Progenitor cell of endocrine pancreas (in vitro differentiated cells): ENCODE measurements at places on chromosomes 13 and 19.

GRCh38 chr13:101230271-101230890 lies 185.9 kb downstream of the NALCN start:
- no peak for DNase-seq

DNA sequence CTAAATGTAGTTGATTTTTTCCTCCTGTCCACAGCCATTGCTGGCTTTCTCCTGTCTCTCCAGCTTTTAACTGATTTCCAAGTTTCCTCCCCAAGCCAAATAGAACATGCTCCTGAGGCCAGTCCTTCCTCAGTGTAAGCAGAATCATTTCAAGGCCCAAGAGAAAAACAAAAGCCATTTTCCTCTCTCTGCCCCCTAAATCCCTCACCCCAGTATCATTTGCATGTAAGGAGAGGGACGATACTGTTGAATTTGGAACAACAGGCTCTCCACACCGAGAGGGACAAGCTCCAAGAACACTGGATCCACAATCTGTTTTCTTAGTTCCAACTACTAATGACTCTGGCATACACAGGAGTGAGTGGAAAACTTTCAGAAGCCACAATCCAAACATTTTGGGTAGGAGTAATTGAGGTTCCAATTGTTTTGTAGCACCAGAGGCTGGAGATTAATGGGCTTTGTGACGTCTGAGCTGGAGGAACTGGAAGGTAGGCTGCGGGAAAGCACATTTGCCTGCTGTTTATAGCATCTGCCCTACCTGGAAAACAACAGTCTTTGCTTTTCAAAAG lies 156.8 kb downstream of the FLT1 start:
- DNase-seq: no peak

GRCh38 chr13:74145249-74145975 lies 11.2 kb upstream of the KLF12 start:
- no peak for DNase-seq

- no peak for DNase-seq
Observed at GRCh38 chr19:44315883-44316282, 11.1 kb upstream of the ZNF235 start.

GRCh38 chr19:29508181-29508580 lies 17.6 kb upstream of the VSTM2B start:
- no peak for DNase-seq

DNA sequence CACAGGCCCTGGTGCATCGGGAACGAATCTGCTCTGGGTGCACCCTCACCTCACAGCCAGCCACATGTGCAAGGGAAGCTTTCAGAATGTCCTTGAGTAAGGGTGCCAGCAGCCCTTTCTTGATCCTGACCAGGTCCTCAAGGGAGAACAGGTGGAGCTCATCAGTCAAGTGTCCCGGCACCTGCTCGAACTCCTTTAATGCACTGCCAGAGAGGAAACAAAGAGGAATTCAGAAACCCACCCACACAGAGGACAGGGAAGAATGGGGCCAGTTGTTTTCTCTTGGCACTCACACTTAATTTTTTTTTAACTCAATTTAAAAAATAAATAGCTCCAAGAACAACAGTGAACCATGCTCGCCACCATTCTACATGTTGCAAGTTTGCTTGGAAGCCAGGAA lies 41.7 kb downstream of the RUBCNL start:
- DNase-seq: no peak

DNA sequence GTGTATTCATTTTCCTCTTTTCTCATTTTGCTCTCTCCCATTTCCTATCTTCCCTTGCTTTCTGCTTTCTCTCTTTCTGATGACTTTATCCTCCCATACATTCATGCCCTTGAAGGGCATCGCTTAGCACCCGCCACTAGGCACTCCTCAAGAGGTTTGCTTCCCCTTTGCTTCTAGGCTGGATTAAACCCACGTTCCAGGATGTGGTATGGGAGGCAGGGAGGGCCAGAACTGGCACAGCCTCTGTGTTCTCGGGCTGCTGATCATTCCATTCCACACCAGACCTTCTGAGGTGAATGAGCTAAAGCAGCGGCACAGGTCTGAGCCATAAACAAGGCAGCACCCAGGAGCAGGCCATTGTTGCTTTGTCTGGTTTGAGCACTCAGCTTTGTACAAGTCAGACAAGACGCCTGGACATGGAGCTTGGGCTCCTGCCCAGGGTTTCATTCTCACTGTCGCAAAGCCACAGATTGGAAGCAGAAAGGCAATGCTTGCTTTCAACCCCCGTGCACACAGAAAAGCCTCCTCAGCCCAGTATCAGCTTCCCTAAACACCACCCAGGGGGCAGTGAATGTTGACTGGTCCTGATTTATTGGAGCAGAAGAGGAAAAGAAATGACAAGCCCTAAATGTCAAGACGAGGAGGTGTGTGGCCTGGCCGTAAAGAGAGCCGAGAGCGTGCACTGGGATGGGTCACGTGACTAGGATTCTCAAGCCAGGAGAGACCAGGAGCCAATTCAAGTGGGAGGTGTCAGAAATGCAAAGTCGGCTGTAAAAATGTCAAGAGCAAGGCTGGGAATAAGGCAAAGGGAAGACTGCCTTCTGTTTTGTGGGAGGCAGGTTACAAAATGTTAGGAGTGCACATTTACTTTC lies 218.0 kb upstream of the SERP2 start:
- no peak for DNase-seq

- DNase-seq: no peak
Observed at GRCh38 chr13:106573868-106574267, 5.9 kb upstream of the ARGLU1 start.

- DNase-seq: no peak
Observed at GRCh38 chr13:76730220-76730619, 156.0 kb downstream of the KCTD12 start.

- DNase-seq: no peak
Observed at GRCh38 chr13:95926231-95926630, 127.0 kb downstream of the UGGT2 start.

DNA sequence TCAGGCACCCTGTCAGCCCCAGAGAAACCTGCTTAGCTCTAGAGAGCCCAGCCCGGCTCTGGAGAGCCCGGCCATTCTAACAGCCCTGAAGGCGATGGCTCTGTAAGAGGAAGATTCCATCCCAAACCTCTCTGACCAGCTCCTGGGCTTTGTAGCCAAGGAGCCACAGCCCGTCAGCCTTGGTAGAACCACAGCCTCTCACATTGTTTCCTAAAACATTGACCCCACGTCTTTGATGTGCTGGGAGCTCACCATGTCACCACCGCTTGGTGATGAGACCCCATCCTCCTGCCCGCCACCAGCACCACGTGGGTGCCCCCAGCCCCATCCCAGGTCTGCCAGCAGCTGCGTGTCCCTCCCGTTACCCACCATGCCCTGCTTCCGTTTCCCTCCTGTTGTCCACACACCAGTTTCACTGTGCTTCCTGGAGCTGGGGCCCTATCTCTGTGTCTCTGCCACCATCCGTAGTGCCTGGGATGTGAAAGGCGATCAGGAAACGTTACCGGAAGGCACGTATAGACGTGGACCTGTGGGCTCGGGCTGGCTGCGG lies 94.2 kb upstream of the MCF2L start:
- DNase-seq: no peak

DNA sequence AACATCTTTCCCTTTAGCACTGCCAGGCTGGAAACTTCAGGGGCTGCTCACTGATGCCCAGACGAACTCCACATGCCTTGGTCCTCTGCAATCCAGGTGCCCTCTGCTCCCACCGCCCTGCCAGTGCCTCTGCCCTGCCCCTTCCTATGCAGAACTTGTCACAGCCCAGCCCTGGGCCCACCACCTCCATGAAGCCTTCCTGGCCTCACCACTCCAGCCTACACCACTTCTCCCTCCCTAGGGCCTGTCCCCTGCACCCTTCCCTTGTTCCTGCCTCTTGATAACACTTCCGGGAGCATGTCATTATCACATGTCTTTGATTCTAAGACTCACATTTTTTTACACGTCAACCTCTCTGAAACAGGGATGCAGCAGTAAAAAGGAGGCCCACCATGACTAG lies 627.2 kb downstream of the UQCRFS1 start:
- DNase-seq: no peak

DNA sequence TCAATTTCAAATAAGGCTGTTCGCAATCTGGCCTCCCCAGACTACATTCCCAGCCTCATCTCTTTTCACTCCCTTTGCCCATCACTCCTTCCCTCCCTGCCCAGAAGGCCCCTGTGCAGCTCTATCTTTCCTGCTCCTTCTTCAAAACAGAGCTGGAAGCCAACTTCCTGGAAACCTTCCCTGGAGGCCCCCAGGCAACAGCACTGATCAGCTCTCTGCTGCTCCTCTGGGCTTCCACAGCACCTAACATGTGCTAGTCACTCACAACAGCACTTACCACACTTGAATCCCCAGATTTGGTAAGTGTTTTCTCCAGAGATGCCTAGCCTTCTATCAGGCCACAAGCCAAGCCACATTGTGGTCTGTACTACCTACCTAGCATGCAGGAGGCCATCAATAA lies 9.5 kb downstream of the SMAD9 start:
- no peak for DNase-seq

DNA sequence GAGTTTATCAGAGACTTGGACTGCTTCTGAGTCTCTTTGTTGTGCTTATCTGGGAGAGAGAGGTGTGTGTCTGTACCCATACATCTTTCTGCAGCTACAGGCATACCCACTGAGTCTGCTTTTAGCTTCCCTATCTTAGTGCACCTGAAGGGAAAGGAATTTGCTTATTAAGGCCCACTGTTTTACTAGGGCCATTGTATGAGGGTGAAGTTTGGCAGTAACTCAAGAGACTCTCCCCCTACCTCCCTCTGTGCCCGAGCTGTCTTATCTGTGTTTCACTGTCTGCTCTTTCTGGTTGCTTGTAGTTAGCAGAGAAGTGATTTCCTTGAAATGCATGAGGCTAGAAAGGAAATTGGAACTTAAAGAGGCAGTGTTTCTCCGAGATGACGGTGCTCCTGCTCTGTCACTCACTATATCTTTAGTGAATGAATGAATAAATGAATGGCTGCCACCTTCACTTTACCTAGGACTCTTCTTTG lies 678 bp upstream of the CD33 start:
- no peak for DNase-seq

DNA sequence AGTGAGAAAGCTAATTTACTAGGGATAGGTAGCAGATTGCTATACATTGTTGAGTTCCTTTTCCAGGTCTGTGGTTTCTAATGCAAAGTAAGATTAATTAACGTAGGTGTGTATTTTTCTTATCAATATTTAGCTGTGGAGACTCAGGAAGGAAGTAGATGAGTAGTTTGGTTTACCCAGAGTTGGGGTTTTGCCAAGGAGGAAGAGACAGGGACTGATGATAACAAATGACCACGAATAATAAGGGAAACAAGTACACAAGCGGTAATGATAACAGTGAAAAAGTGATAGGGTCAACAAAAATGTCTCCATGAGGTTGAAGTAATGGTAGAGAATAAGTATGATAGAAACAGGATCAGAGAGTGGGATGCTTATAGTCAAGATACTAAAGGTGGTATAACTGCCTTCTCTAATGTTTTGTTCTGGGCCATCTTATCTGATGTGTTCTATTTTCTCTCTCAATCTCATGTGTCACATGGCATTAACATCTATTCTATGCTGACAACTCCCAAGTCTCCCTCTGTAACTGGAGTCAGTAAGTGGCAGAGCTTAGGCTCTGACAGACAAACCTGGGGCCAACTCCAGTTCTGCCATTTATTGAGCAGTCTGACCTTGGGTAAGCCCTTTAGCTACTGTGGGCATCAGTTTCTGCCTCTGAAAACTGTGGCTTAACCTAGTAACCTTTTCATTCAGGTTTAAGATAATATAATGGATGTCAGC lies 8.8 kb downstream of the OBI1 start:
- DNase-seq: no peak

- DNase-seq: no peak
Observed at GRCh38 chr13:39044536-39044935, 6.3 kb downstream of the NHLRC3 start.

DNA sequence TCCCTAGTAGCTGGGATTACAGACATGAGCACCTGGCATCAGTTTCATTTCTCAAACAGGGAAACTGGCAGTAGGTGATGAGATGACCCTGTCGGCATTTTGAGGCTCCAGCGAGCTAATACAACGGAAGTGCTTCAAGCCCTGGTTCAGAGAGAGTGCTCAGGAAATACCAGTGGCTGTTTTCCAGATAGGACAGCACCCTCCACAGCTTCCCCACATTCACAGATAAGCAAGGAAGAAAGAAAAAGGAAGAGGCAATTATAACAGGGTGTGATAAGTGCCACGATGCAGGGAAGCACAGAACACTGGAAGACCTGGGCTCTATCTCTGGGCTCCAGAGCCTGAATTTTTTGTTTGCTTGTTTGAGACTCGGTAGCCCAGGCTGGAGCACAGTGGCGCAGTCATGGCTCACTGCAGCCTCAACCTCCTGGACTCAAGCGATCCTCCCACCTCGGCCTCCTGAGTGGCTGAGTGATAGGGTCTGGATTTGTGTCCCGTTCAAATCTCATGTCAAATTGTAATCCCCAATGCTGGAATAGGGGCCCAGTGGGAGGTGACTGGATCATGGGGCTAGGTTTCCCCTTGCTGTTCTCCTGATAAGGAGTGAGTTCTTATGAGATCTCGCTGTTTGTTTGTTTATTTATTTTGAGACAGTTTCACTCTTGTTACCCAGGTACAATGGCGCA lies 43.5 kb downstream of the PIN1 start:
- no peak for DNase-seq

- no peak for DNase-seq
Observed at GRCh38 chr13:33634546-33634982, 183.4 kb upstream of the RFC3 start.

- DNase-seq: no peak
Observed at GRCh38 chr13:83220241-83220640, 662.0 kb downstream of the SLITRK1 start.

GRCh38 chr13:47420568-47420967 lies 523.7 kb upstream of the HTR2A start:
- no peak for DNase-seq

- DNase-seq: no peak
Observed at GRCh38 chr19:572743-573518, 535 bp downstream of the BSG start.

GRCh38 chr13:26664876-26665275 lies 95.7 kb downstream of the GPR12 start:
- DNase-seq: no peak

DNA sequence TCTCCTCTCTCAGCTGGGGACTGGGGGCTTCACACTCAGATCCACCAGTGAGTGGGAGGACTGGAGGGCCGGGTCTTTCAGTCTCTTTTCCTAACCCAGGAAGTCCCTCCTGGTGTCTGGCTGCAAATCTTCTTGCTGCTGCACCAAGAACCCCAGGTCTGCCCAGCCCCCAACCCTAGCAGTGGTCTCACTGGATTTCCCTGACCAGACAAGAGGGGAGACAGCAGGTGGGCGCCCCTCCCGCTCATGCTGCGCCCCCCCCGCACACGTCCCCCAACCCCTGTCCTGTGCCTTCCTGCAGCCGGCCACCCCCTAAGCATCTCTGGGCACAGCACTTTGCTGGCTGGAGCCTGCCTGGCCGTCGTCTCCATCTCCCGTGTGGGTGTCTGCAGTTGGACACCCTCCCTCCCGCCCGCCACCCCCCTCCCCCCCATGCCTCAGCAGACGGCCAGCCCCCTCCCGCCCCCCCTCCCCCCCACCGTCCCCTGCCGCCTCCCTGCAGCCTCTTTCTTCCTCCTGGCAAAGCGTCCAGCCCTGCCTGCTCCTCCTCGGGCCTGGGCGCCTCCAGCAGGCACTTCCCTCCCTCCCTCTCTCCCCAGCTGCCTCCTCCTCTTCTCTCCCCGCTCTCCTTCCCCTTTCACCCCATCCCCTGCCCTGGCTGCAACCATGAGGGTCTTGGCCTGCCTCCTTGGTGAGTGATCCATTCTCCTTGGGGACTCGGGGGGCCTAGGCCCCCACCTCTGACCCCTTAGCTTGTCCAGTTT lies at the start of gene SSC5D:
Gene SSC5D, plus strand, starts transcription at position 513 of the 764 bp plus-strand sequence. Its CDS starts 154 bp downstream, at position 667.
- DNase-seq: no peak
